Activated naive CD8-positive, alpha-beta T cell treated with anti-CD3 and anti-CD28 coated beads, Interleukin-2, amount 50 U/mL, for 16 hours (primary cell): ENCODE measurements at places on chromosomes 11 and 22.

- DNase-seq: no peak
These were observed 7.8 kb downstream of the LDLRAD3 start for GRCh38 chr11:35951680-35952079.

DNA sequence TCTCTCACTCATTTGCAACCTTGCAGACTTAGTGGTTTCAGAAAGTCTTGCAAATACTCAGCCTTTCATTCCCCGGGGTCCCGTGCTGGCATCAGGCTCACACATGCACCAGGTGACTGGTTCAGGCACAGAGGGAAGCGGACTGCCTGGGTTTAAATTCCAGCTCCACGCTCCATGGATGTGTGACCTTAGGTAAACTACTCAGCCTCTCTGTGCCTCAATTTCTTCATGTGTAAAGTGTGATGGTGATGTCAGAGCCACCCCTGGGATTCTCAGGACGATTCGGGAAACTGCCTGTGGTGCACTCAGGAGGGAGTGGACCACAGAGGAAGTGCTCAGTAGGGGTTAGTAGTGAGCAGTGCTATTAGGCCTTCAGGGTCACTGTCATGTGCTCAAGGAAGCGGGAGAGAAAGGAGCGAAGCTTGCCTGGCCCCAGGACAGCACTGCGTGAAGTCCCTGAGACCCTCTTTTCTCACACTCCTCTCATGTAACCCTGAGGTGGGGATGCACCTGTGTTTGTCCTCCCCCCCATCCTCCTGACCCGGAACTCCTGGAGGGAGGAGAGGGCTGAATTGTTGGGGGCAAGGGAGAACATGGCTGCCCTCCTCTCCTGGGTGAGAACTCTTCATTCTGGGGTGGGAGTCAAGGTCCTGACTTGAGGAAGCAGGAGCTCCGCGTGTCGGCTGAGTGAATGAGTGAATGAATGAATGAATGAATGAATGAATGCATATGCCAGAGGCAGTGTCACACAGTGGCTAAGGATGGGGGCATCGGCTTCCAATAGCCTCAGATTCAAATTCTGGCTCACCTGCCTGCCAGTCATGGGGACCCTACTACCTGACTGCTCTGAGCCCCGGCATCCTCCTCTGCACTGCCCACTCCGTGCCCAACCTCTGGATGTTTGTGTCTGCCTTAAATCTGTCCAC is 14.4 kb upstream of the UPK3A start:
- no peak for DNase-seq

DNA sequence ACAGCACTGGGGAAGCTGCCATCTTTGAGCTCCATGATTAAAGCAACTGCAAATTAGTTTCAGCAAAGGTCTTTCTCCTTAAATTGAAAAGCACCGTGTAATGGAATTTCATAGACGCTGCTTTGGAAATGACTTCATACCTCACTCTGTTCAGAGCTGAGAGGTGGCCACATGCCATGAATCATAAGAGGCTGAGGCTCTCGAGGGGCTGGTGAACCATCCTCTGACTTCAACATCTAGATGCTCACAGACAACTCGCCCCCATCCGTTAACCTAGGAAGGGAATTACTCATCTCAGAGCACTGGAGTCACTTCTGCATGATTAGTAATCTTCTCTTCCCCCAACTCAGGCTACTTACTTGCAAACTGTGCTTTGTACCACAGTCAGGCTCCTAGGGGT is 122.3 kb downstream of the RCN1 start:
- DNase-seq: no peak

- no peak for DNase-seq
These were observed 52.3 kb upstream of the LMO1 start for GRCh38 chr11:8315954-8316353.

DNA sequence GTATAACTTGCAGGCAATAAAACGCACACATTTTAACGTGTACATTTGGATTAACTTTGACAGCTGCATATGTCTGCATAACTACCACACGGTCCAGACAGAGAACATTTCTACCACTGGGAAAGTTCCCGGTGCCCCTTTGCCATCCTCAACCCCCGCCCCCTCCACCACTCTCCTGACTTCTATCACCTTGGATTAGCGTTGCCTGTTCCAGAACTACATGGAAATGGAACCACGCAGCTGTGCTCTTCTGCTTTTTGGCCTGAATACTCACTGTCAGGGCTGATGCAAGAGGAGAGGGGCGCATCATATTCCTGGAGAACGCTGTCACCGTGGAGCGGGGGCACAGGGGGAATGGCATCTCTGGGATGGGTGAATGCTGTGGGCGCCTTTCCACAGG is 62.1 kb downstream of the LRP5 start:
- no peak for DNase-seq
